ENCODE measurements at places on chromosomes 4 and X.

GRCh38 chr4:118352843-118353533 is at the start of gene PRSS12:
Gene PRSS12, minus strand, starts transcription at chr4:118353003. Its CDS starts 283 bp downstream, at chr4:118352720.
- no peak for DNase-seq

DNA sequence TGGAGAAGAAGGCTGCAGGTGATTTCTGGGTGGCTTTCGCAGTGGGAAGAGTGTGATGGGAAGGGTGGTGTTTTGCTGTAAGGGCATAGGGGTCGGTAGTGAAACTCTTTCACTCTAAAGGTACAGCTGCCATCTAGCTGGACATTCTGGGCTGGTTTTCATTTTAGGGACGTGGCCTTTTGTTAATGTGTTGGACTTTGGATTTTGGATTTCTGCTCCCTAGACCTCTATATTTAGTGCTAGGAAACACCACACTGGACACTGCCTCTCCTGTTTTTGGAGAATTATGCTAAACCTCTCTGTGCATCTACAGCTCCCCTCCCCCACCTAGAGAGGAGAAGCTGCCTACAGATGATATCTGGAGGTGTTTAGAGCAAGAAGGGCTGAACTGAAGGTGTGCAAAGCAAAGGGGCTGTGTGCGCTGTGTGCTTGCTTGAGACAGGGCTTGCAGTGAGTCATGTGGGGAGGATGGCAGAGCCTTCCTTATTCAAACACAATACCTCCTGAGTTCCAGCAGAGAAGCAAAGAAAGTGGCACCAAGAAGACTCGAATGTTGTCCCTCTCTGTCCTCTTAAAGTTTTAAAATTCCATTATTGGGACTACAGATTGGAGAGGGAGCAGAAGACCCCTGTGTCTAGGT is 47.9 kb downstream of the STARD8 start:
- DNase-seq: no peak

DNA sequence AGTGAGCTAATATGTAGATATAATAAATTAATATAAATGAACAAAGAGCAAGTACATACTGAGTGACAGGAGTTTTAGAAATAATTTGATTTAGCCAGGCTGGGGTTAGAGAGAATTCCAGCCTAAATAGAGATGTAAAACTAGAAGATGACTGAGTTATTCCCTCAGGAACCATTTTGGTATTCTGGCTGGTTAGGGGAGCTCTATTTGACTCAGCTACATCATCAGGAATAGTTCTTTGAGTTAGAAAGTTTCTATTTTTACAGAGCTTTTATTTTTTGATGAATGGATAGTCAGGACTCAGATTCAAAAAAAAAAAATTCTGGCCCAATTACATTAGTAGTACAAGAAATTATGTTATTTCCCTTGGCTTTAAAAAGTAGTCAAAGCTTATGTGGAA is 180.4 kb upstream of the MID1 start:
- no peak for DNase-seq

GRCh38 chrX:17737986-17738713 is 857 bp downstream of the SCML1 start:
- no peak for DNase-seq

DNA sequence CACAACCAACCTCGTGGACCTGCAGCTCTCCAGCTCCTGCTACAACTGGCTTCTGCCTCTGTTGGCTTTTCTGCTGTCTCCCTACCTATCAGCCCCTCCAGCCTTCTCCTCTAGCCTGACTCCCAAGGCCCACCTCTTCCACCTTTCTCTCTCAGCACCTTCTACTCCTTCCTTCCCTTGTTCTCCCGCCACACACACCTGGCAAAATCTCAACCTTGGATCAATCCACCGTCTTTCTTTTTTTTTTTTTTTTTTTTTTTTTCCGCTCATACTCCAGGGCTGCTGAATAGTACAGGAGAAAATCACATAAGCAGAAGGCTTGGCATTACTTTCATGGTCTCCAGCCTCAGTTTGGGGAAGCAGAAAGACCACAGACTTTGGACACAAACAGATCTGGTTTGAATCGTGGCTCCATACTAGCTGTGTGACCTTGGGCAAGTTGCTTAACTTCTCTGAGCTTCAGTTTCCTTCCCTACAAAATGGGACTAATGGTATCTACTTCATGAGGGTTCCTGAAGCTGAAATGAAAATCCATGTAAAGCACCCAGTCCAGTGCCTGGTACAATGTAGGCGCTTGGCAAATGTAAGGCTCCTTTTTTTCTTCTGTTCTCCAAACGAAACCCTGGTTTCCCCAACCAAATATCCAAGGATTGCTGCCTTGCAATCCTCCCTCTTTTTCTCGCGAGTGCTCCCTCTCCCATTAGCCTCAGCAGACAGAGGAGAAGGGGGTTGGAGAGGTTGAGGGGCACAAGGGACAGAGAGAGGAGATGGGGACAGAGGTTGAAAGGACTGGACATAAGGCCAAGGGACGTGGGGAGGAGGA is 1.7 kb downstream of the FGD1 start:
- no peak for DNase-seq

- DNase-seq: no peak
Observed at GRCh38 chr4:184386271-184386781, 88.0 kb downstream of the IRF2 start.

DNA sequence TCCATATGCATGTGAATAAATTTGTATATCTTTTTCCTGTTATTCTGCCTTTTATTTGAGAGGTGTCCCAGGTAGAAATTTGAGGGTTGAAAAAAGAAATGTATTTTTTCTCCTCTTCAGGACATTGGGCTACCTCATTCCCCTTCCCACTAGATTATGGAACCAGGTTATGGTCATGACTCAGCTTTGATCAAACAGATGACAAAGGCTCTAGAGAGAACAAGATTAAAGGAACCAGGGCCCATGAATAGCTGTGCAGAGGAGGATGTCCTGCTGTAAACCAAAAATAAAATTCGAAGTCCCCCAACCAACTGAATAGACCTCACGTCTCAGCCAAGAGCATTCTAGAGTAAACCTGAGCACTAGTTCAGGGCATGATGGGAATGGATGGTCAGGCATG is 313.2 kb downstream of the RAPGEF2 start:
- DNase-seq: no peak

- no peak for DNase-seq
Observed at GRCh38 chrX:2272337-2272736, 228.4 kb downstream of the DHRSX start.

DNA sequence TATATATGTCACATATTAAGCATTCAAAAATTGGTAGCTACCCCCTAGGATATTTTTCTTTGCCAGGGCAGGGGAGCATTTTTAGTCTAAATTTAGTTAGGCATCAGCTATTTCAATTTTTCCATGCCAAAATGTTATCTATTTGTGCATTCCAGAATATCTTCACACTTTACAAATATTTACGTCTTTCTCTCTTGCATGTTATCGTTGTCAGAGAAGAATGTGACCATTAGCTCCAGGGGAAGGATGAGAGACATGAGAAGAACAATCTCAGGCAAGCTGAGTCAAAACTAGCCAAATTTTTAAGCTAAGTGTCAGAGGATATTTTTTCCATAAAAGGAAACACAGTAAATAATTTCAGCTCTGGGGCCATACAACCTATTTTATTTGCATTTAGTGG is 885.0 kb upstream of the EPHA5 start:
- no peak for DNase-seq

DNA sequence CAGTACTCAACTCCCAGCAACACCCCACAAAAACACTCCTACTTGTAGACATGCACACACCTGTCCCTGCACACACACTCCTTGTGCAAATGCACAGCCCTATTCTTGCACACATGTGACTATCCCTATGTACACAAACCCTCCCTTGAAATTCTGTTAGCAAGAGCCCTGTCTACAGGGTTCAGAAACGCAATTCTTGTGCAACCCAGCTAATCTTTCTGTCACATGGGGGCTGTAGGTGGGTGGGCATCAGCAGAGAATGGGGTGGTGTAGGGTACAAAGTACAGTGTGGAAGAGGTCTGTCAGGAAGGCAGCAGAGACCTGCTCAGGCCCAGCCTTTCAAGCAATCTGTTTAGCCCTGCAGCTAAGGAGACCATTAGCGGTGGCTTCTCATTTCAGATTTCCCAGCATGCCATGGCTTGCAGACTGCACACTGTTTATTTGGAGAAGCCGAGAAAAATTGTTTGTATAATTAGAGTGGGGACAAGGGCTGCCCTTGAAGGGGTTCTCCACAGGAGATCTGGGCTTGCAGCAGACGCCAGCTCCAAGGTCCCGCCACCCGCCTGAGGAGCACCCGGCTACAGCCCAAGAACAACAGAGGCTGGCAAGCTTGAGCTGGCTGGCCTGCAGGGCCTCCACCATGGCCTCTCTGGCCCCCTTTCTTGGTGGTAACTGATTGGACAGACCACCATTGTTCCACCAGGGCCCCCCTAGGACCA is 144.0 kb upstream of the PJA1 start:
- DNase-seq: no peak

- DNase-seq: no peak
Observed at GRCh38 chrX:9710332-9710731, 55.3 kb downstream of the GPR143 start.

GRCh38 chr4:19982556-19982955 is 269.1 kb upstream of the SLIT2 start:
- peak; percentile 28 for DNase-seq

GRCh38 chr4:38190717-38191178 is 230.6 kb downstream of the PTTG2 start:
- DNase-seq: peak; percentile 54

DNA sequence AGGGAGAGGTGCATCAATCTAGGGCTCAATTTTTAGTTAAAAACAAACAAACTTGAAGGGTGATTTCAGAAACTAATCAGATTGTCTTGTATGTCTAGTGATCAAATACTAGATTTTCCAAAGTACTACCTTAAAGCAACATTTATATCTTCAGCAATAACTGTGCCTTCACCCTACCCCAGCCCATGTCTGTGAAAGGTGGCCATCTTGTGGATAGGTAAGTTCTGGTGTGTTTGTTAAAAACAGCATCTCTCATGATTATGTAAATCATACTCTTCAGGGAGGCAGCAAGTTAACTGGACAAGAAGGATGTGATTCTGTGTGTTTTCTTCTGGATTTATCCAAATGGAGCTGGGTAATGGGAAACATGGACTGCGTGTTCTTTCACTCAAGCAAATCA is 81.4 kb upstream of the ACSL1 start:
- no peak for DNase-seq

- DNase-seq: no peak
Observed at GRCh38 chr4:30866346-30866745, 146.2 kb downstream of the PCDH7 start.

DNA sequence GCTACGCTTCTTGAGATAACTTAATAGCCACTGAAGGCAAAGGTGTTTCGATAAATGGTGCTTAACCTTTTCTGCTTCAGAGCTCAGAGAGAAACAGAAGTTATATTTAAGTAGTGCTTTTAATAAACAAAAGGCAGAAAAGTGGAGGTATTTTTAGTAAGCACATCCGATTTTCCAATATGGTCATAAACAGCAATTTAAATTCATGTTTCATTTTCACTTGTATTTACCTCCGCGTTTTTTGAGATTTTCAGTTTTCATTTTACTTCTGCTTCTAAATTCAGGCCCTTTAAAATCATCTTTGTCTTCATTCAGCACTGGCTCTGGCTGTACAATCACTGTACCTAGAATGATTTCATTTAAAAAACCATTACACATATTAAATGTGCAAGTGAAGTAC is 92.4 kb downstream of the ATRX start:
- no peak for DNase-seq

GRCh38 chr4:15754323-15754722 is 23.8 kb upstream of the CD38 start:
- DNase-seq: no peak

GRCh38 chr4:137623013-137623412 is 90.7 kb upstream of the PCDH18 start:
- DNase-seq: no peak

- no peak for DNase-seq
Observed at GRCh38 chrX:152149648-152150047, 11.3 kb upstream of the MAGEA10 start.
